Activated CD4-positive, alpha-beta T cell treated with anti-CD3 and anti-CD28 coated beads, Interleukin-10, Interleukin-2, amounts not matched to agents 100 ng/mL and 50 ng/mL, durations not matched to agents 16 hours and 8 hours (primary cell): ENCODE measurements at places on chromosomes 3 and 15.
A peak's percentile ranks its signal among the peaks of the same experiment; 100 is the strongest.

GRCh38 chr3:108153451-108153981 is 62.7 kb upstream of the CD47 start:
- peak; percentile 70 for DNase-seq

GRCh38 chr3:66017591-66017990 is 21.1 kb downstream of the MAGI1 start:
- no peak for DNase-seq

DNA sequence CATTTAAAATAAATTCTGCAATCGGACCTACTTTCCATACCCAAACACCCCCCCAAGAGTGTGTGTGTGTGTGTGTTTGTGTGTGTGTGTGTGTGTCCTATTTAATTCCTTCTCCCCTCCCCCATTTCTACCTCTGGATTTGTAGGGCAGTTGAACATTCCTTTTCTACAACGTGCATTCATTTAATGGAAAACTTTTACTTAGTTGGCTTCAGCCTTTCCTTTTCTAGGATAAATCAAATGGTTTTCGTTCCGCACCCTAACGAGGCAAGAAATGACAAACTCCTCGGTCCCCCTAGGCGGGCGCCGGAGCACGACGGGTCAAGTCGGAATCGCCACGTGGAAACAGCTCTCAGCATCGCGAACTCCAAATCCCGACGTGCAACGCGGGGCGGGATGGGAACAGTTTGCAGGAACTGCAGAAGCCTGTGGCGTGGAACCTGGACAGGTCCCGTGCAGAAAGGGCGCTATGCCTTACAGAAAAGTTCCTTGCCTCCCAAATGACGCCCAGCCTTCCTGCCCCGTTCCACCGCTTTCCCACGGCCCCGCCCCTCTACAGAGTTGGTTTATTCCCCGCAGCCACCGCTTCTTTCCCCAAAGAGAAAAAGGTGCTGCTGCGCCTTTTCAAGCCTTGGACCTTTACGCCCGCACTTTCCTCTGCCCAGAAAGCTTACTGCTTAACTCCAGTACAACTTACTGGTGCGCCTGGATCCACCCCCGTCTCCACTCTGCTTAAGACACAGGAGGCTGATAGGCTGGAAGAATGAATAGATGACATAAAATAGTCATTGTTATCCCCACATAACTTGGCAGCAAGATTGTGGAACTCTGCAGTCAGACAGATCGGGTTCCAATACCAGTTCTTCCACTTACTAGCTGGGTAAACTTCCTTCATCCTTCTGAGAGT is 1.1 kb upstream of the EIF2B5 start:
- peak; percentile 75 for DNase-seq

- no peak for DNase-seq
Observed at GRCh38 chr3:193826159-193826795, 233.3 kb downstream of the OPA1 start.

GRCh38 chr15:63495343-63495742 is 9.1 kb upstream of the USP3 start:
- DNase-seq, result peak; percentile 36

- DNase-seq, result no peak
Observed at GRCh38 chr15:83113881-83114674, 6.6 kb downstream of the TM6SF1 start.

GRCh38 chr15:63892794-63893441 is 59.2 kb upstream of the HERC1 start:
- DNase-seq, result peak; percentile 90
